ENCODE measurements at places on chromosomes 7 and 10. TPM values are rescaled to one million over a fixed set of nuclear protein-coding genes. Genes with fewer than 3 reads are reported as not detected.

ZNF117 gene
- 0.09 TPM for total RNA-seq

VIM gene
- 1,709 TPM for total RNA-seq

RHEB gene
- 151 TPM for total RNA-seq

CCDC172 gene
- total RNA-seq: not detected

MARVELD1 gene
- total RNA-seq: 54.4 TPM

NME8 gene
- not detected for total RNA-seq

TMED4 gene
- 51.4 TPM for total RNA-seq

ASB10 gene
- not detected for total RNA-seq

GRID2IP gene
- total RNA-seq: not detected

OR2A1 gene
- total RNA-seq: not detected

HHEX gene
- 13.9 TPM for total RNA-seq

SEM1 gene
- total RNA-seq: 329 TPM

MSMB gene
- not detected for total RNA-seq

PLAC9 gene
- 0.16 TPM for total RNA-seq

TOMM7 gene
- 452 TPM for total RNA-seq

Data from A549 treated with AZD2906 at 1 μM for 4 hours (cell line).